ENCODE measurements at places on chromosomes 4 and X.

- DNase-seq, result no peak
Measured at GRCh38 chr4:132893787-132894186, 255.3 kb upstream of the PCDH10 start.

GRCh38 chr4:158861281-158861680 lies 92.5 kb downstream of the FNIP2 start:
- no peak for DNase-seq

GRCh38 chr4:7651461-7651921 lies 216.8 kb upstream of the PSAPL1 start:
- DNase-seq, result no peak

GRCh38 chr4:126435491-126435890 lies 1120.7 kb downstream of the FAT4 start:
- DNase-seq, result no peak

- no peak for DNase-seq
Measured at GRCh38 chrX:134738986-134739740, 80.9 kb upstream of the PLAC1 start.

DNA sequence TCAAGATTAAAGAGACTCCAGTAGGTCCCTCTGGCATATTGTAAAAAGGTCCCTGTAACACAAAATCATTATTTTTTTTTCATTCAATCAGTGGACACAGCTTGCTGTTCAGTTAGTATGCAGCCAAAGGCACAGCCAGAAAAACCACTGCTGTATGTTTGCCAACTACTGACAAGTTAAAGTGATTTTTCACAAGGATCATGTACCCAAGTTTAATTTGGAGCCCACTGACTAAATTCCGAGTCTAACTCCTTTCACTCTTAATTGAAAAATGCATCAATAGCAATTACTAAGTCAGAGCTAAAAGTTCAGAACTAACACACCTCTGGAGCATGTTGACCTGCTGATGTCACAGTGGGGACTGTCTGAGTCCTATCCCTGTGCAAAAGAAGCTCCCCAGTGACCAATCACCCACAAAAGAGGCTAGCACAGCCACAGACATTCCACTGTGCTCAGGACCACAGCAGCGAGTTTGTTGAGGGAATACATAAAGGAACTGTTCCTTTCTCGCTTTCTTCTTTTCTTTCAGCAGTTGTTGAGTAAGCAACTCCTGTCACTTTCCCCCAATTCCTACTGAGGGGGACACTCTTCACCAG lies 60.4 kb downstream of the STX18 start:
- no peak for DNase-seq

DNA sequence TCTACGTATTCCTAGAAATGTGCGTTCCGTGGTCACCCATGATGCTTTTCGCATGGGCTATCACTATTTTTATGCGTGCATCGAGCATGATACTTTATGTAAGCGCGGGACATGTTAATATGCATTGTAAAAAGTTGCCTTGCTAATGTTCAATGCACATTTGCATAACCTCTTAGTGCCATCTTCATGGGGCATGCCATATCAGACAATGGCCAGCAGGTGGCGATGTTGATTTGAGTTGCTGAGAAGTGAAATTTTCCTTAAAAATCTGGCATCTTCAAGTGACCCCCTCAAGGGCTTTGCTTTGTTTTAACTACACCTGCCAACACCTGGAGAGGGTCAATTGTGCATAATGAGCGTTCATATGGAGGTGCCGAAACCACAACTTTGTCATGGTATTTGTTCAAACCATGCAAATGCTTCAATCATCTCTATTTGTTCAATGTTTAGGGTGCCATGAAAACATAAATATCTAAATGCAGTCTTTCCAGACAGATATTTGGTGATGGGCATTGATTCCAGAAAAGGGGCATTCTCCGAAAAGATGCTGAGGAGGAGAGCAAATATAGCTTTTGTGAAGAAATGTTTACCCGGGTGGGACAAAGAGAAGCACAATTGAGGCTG lies 833.9 kb upstream of the PRKX start:
- DNase-seq, result no peak

DNA sequence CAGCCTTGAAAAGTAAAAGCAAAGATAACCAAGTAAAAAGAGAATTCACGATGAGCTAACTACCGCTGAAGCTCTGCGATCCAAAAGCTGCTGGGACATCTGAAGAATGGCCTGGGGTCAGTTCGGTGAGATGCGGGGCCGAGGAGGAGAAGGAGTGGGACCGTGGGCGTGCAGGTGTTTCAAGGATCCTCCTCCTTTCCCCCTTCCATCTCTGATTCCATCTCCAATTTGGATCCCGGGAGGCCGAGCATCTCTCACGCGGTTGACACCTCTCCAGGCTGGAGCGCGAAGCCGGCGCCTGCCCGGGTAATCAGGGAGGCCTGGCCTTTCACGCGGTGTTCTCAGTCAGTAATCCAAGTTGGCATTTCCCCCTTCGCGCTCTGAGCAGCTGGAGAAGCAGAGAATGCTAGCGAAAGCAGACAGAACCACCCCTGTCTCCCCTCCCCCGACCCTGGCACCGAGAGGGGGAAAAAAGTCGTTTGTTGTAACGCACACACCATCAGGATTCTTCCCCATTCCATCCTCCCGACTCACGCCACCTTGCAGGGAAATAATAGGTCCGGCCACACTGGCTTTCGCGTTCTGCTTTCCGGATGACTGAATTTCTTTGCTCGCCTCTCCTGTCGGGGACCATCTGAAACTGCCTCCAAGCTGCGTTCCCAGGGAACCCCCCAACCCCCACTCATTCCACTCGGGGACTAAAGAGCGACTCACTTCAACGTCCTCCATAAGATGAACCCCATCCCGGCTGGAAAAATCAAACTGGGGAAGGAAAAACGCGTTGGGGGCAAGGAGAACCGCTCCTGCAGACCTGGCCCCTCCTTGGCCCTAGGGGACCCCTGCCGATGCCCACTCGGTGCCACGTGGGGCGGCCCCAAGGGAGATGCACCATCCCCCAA lies 6.5 kb downstream of the NEUROG2 start:
- no peak for DNase-seq

DNA sequence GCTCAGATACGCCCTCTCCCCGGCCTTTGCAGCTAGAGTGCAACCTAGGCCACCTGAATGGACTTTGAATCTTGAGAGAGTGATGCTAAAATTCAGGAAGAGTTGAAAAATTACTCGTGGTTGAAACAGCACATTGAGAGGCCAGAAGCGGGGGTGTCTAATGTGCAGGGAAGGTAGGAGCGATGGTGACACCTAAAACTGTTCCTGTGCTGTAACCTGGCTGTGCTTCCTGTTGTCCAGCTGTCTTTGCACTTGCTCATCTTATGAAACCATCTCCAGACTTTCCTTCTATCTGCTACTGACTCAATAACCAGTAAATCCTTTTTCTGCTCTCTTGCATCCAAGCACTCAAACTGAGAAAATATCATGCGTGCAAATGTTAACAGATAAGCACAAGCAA lies 106.4 kb upstream of the RPS6KA3 start:
- no peak for DNase-seq

- no peak for DNase-seq
Measured at GRCh38 chr4:144646523-144647094, 653 bp downstream of the HHIP start.

DNA sequence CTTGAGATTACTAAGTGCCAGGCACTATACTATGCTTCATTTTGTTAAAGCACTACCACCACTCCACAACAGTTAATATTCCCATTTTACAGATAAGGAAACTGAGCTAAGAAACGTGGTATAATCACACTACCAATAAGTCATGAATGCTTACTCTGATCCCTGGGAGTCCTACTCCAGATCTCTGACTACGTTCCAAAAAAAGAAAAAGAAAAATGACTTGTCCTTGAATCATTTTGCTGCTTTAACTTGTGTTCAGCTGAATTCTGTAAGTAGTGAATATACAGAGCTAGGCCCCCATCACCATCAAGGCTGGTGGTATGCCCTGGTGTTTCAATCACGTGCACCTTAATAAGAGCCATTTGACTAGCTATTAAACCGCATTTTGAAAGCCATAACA lies 39.4 kb downstream of the LDB2 start:
- DNase-seq, result no peak

GRCh38 chr4:144556636-144557035 lies 89.3 kb upstream of the HHIP start:
- no peak for DNase-seq

DNA sequence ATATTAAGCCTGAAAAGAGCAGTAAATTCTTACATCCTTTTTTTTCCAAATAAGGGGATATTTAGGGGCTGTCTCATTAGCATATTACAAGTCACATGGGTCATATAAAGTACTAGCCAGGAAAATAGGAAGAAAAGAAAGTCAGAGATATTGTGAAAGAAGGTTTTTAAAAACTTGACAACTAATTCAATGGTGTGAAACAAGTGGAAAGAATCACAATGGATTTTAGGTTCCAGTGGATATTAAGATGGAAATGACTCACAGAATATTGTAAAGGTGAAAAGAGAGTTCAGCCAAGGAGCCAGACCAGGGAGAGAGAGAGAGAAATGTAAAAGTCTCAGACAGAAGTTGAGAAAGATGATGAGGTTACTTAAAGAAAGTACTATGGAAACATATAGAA lies 297.2 kb downstream of the IQCM start:
- no peak for DNase-seq

GRCh38 chr4:82268826-82269193 lies 105.0 kb downstream of the HNRNPD start:
- no peak for DNase-seq

GRCh38 chrX:129781134-129781672 lies 1.5 kb downstream of the SASH3 start:
- DNase-seq, result no peak

DNA sequence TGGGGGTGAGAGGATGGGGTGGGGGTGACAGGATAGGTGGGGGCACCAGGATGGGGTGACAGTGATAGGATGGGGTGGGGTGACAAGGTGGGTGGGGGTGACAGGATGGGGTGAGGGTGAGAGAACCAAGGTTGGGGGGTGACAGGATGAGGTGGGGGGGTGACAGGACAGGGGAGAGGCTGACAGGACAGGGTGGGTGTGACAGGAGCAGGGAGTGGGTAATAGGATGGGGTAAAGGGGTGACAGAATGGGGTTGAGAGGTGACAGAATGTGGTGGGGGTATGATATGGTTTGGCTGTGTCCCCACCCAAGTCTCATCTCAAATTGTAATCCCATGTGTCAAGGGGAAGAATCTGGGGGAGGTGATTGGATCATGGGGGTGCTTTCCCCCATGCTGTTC lies 26.0 kb downstream of the RNF212 start:
- no peak for DNase-seq

DNA sequence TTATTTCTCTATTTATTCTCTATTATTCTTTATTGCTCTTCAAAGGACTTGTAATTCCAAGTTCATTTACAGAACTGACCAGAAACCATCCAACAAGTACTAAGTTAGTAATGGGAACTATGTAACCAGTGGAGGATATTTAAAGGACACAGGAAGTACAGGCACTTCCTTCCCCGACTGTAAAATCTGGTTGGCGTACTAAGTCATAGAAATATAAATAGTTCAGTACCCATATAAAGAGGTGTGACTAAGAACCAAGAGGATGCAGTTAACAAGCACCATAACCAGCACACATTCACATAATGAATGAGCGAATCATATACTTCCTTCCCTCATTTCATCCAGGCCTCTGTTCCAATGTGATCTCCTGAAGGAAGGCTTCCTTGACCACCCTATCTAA lies 3.6 kb upstream of the EIF4E start:
- no peak for DNase-seq

- DNase-seq, result no peak
Measured at GRCh38 chr4:6758728-6759127, 23.8 kb upstream of the KIAA0232 start.

DNA sequence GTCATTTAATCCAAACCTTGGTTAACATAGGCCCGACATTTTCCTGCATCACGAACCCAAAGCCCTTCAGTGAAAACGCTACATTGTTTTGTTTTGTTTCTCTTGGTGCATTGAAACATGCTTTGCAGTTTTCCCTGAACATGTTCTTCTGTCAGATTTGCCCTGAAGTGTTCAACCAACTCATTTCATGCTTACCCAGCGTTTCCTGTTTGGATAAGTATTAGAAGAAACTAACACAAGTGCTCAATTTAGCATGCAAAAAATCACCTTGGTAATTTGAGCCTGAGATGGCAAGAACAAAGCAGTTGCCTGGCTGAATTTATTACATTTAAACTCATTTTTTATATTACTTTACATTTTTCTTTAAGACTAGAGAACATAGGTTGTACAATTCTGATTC lies 160.1 kb upstream of the VCX3A start:
- no peak for DNase-seq

DNA sequence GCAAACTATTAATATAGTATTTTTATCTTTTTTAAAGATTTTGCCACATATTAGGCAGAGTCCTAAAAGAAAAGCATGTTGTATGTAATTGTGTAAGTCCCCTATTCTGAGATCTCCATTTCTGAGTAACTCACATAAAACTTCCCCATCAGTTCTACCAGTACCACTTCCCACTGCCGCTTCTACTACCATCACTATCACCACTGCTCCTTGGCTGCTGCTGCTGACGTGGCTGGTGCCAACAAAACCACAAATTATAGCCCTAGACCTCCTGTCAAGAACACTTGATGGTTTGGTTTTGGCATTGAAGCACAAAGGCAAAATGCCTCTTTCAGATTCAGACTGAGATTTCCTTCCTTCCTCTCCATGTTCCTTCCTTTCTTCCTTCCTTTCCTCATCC lies 106.4 kb downstream of the MMRN1 start:
- DNase-seq, result peak; percentile 66

DNA sequence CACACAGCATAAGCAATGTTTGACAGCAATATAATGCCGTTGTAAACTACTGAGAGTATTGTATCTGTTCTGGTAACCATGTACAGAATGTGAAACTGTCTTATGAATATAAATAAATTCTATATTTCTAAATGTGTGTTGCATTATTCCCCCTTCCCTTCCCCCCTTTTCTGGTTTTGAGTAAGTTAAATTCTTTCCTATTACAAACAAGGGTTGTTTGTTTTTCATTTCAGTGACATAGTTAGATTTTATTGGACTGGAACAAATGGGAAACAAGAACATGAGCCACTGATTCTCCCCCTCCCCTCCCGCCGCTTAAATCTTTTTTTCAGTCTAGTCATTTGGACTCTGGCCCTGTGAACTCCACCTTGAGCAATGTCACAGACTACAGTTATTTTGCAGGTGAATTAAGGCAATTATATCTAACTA lies 69.8 kb downstream of the GPAT3 start:
- DNase-seq, result no peak

- DNase-seq, result no peak
Measured at GRCh38 chr4:63105839-63106238, 1303.4 kb downstream of the TECRL start.

GRCh38 chrX:69034451-69034850 lies 130.8 kb downstream of the PJA1 start:
- no peak for DNase-seq

- DNase-seq, result no peak
Measured at GRCh38 chrX:41932885-41933284, 9.5 kb upstream of the CASK start.

GRCh38 chrX:118736394-118737010 lies 9.1 kb downstream of the IL13RA1 start:
- no peak for DNase-seq

DNA sequence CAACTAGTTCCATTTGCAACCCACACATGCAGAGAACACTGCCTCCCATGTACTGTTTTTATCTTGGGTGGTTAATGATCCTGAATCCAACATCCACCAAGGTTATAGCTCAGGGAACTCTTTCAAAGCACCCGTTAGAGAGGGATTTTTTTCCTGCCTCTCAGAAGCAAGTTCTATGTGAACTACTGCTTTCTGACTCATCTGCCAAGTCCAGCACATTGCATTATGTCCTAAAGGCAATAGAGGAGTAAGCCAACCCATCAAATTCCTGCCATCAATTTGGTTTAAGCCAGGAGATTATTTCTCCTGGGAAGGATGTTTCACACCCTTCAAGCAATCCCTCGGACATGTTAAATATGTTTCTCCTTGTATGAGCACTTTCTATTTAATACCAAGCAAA lies 334.5 kb downstream of the GASK1B start:
- DNase-seq, result no peak
